ENCODE measurements at places on chromosomes 11 and 22.

DNA sequence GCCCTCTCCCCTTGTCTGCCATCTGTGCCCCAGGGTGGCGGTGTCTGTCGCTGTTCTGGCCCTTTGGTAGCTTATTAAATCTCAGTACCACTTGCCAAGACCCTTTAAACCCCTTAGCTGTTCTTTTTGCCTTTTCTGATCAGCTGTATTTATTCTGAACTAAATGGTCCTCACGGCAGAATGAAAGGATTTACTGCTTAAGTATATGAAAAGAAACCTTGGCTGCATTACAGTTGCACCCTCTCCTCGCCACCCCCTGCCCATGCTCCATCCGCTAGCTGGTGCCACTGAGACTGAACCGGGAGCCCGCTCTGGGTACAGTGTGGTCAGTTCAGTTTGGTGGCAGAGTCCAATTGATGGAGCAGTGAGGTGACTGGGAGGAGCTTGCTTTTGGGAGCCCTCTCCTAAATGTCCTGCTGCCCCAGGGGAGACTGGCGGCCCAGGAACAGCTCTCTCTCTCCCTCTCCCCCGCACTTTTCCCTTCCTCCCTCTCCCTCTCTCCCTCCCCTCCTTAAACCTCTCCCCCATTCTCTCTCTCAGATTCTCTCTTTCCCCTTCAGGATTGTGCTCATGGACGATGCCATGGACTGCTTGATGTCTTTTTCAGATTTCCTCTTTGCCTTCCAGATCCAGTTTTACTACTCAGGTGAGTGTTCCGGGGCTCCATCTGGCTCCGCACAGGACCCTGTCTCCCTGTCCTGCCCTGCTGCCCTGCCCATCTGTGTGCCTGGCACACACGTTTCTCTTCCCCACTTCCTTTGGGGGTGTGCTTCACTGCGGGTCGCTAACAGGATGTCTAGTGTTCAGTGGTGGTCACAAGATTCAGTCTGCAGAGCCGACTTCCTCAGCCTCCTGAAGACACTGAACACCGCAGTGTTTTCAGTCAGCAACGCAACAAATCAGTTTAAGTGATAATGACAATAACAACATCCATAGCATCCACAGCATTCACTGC, 21.8 kb downstream of the ARFGAP2 start:
- no peak for DNase-seq

DNA sequence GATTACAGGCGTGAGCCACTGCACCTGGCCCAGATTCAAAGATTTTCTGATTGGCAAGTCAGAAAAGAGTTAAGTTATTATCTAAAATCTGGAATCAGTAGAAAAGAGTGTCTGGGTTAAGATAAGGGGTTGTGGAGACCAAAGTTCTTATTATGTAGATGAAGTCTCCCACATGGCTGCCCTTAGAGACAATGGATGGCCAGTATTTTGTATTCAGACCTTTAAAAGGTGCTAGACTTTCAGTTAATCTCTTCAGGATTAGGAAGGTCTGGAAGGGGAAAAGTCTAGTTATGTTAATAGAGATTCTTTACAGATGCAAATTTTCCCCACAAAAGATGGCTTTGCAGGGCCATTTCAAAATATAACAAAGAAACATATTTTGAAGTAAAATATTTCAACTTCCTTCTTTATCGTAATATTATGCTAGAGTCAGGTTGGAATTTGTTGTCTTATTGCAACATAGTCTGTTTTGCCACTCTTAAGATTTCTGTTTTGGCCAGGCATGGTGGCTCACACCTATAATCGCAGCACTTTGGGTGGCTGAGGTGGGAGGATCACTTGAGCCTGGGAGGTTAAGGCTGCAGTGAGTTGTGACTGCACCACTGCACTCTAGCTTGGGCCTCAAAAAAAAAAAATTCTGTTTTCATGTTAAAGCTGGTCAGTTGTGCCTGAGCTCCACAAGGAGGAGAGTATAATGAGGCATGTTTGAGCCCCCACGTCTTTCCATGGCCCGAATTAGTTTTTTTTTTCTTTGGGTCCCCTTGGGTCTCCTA, 14.0 kb downstream of the GRAMD1B start:
- DNase-seq, result no peak

DNA sequence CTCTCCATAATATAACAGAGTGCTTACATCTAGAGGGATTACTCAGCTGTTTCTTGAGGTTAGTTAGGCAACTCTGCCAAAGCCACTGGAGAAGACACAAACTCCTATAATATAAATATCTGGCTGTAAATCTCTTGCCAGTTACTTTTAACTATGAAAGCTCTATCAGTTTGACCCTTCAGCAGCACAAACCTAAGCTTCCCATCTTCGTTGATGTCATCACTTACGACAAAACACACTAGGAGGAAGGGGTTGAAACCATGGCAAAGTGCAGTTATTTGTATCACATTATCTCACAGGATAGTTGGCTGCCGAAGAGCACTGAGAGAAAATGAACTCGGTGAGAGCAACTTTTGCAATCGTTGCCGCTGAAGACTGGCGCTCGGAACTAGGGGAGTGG, 922.1 kb downstream of the OPCML start:
- DNase-seq, result no peak

DNA sequence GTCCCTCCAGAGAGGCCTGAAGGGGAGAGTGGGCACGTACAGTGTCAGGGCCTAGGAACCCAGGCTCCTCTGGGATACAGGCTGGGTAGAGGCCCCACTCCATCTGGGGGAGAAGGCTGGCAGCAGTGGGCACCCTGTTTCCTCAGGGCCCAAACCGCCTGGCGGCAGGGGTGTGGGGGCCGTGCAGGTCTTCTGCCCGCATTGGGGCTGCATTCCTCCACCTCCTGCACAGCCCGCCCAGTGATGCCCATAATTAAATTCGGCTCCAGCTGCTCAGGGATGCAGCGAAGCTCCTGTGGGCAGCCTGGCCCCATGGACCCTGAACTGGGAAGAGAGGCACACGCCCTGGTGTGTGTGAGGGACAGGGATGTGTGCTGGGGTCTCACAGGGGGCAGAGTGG, 35.4 kb downstream of the KCNQ1OT1 start:
- DNase-seq, result no peak

GRCh38 chr22:19043121-19044085, 78.8 kb downstream of the DGCR2 start:
- no peak for DNase-seq

- DNase-seq, result no peak
These were observed 373.9 kb upstream of the C11orf87 start for GRCh38 chr11:109048098-109048497.
